Suppressor macrophage treated with lipopolysaccharide for 1 hour (primary cell): ENCODE measurements at places on chromosomes 11 and 22.

DNA sequence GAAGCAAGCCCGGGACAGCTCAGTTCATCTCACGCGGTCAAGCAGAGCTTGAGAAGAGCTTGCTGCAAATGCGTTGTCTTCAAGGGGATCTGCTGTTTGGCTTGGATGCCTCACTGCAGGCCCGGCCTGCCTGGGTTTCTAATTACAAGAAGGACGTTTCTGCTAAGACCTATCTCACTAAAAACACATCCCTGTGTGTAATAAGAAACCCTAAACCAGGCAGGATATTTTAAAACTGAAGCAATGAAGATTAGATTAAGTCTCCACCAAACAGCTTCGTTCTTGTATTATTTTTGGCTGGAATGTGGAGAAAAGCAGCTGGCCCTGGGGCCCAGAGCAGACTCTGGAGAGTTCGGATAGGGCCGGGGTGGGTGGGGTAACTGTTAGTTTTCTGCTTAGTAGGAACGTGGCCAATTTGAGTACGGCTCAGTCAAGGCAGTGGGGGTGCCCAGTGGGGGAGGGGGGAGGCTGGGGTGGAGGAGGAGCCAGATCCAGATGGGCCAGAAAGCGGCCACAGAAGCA is 6.0 kb downstream of the PKNOX2 start:
- DNase-seq, result no peak

GRCh38 chr11:96307776-96308140 is 35.2 kb downstream of the MAML2 start:
- DNase-seq, result peak; percentile 41

- no peak for DNase-seq
Observed at GRCh38 chr11:125935618-125936199, 10.1 kb upstream of the VSIG10L2 start.

DNA sequence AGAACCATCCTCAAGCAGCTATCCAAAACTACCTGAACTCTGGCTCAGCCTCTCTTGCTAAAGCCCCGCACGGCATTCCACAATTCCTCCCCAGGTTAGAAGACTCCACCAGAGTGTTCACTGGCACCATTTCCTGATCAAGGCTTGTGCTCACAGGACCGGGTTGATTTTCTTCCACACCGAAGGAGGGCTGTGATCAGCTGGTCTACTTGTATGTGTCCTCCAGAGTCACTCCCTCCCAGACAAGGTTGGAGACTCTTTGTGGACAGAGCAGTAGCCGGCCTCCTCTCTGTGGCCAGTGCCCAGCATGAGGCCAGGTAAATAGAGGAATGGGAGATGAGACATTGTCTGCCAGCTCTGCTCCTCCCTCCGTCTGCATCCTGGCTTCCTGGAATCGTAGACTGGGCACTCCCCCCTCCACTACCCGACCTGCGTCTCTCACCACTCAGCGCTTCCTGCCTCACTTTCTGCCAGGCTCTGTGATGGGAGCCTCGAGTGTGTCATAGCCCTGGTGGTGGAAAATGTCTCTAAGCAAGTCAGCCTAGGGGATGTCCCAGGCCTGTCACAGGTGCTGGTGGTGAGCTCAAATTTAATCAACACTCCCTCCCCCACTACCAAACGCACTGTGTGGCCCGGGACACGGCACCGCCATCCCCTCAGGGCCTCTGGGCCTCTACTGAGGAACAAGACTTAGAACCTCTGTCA is 12.5 kb upstream of the TMPRSS6 start:
- peak; percentile 40 for DNase-seq

DNA sequence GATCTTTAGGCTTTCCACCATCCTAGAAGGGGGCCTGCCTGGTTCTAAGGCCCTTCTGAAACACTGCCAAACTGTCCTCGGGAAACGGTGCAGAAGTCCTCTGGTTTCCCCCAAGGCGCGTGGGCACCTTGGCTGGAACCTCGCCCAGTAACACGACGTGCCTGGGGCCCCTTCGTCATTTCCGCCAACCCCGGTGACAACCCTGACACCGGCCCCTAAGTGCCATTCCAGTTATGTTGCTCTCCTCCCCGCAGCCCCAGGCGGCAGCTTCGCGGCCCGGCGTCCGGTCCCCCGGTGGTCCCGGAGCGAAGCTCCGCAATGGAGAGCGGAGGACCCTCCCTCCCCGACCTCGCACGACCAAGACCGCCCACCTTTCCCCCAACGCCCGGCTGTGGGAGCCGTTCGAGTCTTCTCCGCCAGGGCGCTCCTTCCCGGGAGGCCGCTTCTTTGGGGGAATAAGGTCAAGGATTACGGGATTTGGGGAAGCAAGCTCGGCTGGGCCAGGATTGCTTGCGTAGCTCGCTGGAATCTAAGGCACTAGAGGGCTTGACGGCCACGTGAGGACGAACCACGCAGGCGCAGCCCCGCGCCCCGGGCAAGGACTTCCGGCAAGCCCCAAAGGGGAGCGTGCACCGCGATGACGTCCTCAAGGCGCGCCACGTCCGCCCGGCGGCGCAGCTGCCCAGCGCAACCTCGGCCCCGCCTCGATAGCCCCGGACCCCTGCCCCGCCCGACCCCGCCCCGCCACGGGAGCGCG is 626 bp downstream of the RNH1 start:
- peak; percentile 99 for DNase-seq

DNA sequence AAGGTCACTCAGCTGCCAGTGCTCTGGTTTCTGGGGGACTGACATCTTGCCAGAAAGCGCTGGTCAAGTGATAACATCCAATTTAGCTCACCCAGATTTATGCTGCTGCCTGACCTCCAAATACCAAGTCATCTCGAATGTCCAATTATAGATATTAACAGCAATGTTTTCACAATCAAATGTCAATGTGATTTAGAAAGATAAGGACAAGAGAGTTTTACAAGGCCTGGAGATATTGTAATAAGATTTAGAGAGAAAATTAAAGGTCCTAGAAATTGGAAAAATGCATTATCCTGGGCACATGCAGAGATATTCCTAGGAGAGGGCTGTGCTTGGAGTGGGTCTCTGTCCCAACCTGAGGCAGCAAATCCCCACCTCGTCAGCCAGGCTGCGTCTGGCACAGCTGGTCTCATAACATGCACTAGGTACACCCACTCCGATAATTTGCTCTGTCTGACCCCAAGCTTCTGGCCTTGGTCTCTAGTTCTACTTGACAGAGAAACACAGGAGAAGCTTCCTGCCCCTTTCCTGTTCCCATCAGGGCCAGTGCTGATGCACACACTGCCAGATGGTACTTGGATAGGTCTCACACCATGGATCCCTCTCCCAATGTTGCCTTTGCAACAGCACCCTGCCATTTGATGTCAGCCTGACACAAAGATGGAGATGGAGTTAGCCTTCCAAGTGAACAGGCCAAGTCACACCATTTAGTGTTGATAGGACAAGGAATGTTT is 28.6 kb downstream of the USH1C start:
- no peak for DNase-seq

GRCh38 chr11:8905528-8906165 is 5.3 kb upstream of the AKIP1 start:
- DNase-seq, result no peak

DNA sequence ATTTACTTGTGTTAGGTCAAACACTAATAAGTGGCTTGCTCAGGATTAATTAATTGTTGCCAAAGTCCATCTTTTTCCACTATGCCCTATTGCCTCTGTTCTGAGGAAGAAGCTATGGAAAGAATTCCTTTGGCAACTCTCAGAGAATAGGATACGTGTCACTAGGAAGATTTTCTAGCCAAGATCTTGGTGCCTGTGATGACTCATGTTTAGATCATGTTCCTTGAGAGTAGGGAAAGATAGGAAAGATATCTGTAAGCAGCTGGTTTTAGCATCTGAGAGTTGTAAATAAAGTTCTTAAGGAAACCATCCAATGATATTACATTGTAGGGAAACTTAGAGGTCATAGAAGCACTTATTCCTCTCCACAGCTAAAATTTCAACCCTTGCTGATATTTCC is 15.7 kb downstream of the SLN start:
- DNase-seq, result peak; percentile 5

- DNase-seq, result peak; percentile 86
Observed at GRCh38 chr11:123020968-123021367, 39.3 kb upstream of the BSX start.

DNA sequence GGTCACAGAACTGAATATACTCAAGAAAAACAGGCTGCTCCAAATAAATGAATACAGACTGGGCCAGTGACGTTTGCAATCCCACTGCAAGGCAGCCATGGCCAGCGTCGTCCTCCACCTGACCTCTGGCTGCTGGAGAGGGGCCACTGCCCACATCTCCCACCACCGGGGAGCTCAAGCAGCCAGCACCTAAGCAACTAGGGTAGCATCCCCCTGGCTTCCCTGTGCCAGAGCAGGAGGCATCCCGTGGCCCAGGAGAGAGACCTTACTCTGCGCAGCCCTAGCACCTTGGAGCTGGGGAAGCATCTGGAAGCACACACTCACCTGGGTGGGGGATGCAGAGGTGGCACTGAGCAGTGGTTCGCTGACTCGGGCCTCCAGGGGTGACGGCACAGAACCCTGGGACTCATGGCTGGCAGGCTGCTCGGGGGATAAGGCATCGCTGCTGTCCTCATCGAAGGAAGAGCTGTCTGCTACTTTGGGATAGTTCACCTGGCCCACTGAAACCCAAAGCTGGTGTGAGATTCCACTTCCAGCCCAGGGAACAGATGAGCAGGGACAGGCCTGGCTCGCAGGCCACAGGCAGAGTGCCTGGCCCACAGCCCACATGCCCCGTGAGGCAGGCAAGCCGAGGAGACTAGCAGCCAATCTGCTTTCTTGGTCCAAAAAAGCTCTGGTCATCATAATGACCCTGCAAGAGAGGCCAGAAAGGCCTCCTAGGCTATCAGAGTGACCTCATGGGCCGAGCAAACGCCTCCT is 53.7 kb downstream of the SGSM3 start:
- no peak for DNase-seq

DNA sequence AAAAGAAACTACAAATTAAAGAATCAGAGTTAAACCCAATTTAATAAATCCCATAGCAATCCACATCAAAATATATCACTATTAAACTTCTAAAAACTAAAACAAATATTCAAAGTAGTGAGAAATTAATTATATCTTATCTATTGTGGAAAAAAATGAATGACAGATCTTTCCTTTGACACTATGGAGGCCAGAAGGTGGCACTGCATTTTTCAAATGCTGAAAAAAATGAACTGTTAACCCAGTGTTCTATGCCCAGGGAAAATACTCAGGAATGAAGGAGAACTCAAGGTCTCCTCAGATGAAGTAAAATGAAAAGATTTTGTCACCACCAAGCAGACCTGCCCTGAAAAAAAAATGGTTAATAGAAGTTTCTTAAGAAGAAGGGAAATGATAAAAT is 27.7 kb downstream of the TYR start:
- no peak for DNase-seq

- no peak for DNase-seq
Observed at GRCh38 chr11:3217818-3218482, 663 bp downstream of the MRGPRG start.

DNA sequence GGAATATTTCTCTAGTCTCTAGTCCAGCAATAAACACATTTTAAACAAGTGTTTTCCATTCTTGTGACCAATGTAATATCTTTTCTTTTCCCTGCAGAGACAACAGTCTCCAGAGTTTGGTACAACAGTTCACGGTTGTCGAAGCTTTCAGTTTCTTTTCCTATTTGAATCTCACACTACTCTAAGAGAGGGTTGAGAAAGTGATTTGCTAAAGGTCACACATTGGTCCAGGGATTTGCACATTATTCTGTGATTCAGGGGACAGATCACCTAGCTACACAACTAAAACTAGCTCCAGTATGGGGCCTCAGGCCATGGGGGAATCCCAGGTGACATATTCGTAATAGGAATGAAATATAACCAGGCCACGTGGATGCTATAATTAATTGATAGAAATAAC is 132.5 kb downstream of the HIPK3 start:
- no peak for DNase-seq

GRCh38 chr11:19698493-19699292 is 13.9 kb upstream of the NAV2 start:
- DNase-seq, result no peak

- DNase-seq, result peak; percentile 86
Observed at GRCh38 chr22:37370306-37370979, 56.8 kb downstream of the ELFN2 start.

- no peak for DNase-seq
Observed at GRCh38 chr11:94100253-94100652, 28.4 kb upstream of the PANX1 start.

- DNase-seq, result peak; percentile 91
Observed at GRCh38 chr11:3836903-3837302, 3.9 kb downstream of the RHOG start.

DNA sequence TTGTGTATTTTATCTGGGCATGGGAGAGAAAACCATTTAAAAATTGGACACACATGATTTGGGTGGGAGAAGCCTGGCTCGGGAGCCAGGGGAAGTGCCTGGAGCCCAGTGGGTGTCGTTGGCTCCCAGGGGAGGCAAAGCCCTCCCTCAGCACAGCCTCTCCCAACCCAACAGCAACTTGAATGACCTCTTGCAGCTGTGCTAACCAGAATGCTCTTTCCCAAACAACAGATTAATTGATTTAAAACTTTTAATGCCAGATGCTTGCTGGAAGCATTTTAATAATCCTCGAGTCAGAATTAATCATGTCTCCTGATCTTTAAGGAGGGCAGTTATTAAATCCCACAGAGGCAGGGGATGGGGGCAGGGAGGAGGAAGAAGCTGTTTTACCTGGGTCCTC is 401.6 kb downstream of the BUD13 start:
- DNase-seq, result no peak

DNA sequence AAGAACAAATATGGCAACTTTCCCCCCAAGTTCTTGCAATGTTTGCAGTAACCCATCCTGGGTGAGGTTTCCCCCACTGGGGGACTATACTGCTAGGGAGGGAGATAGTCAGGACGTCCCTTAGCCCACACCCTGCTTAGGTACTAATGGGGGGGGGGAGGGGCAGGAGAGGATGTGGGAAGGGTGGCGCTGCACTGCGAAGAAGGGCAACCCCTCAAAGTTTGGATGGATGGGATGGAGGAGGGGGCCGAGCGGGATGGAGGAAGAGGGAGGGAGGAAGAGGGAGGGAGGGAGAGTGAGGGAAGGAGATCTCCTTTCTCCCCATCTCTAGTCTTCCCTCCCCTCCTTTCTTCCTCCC is 100.6 kb upstream of the HSD17B12 start:
- no peak for DNase-seq

DNA sequence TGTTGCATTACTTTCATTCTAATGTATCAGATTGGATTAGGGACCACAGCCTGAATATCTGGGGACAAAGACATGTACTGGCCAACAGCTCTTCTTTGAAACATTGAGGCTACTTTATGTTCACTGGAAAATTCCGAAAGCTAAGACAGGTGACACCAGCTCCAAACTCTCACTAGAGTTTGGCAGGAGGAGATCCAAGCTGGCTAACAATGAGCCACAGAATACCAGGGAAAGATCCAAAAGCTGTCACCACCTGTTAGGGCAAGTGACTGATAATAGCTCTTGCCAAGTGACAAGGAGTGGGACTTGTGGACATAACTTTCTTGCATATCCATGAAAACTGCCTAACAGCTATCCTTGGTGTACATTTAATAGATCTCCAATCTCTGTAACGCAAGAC is 333.3 kb downstream of the TTC28 start:
- no peak for DNase-seq

DNA sequence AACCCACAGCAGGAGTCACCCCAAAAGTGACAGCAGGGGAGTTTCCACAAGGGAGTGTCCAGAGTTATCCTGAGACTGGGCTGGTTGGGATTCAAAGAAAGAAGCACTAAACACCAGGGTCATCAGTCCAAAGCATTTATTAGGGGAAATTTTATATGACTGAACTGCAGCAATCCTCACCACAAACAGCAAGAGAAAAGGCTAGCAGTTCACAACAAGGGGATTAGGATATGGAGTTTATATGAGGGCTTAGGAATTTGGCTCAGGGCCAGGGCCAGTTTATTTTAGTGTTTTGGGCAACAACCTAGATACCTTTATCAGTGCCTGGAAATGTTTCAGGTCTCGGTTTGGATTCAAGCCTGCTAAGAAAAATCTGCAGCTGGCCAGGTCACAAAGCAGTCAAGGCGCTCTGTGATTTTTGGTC is 4.6 kb upstream of the TMEM126A start:
- peak; percentile 90 for DNase-seq
